ENCODE measurements at places on chromosomes 5 and 9. TPM values are rescaled to one million over a fixed set of nuclear protein-coding genes. Genes with fewer than 3 reads are reported as not detected.

- DNase-seq: no peak
- H3K4me3 ChIP-seq: no peak within 1 kb of the TSS
- no peaks in the 10 kb centered on the region for H3K36me3 ChIP-seq
- no peaks in the 10 kb centered on the region for H3K27me3 ChIP-seq
- H3K27ac ChIP-seq: no peak within 1 kb of the TSS
- H3K4me1 ChIP-seq: no peaks in the 10 kb centered on the region
Observed at GRCh38 chr9:5185220-5185840, at the start of gene INSL6. TSS of gene INSL6 (minus strand) at chr9:5185639. CDS start at chr9:5185602, 37 bp downstream.

DNA sequence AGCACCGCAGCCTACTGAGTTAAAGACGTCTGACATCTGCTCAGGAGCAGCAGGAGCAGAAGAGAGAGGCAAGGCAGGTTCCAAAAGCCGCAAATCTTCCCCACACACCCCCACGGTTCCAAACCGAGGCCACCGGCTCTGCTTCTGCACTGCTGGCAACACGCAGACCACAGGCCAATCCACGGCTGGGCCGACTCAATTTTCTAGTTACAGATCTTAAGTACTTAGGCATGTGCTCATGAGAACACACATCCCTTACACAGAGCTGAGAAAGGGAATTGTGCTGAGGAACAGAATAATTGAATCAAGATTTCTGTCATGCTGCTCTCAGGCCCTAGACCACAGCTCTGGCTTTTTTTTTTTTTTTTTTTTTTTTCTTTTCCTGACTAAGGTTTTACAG lies 32.6 kb downstream of the PAX5 start:
- H3K4me3 ChIP-seq: no peak overlapping the region
- H3K36me3 ChIP-seq: no peaks in the 10 kb centered on the region
- DNase-seq: no peak
- no peak overlapping the region for H3K27ac ChIP-seq
- no peaks in the 10 kb centered on the region for H3K4me1 ChIP-seq

- H3K27ac ChIP-seq: peak overlapping the region; percentile 33
- DNase-seq: no peak
- peaks cover 13% of the 10 kb centered on the region for H3K4me1 ChIP-seq
- no peaks in the 10 kb centered on the region for H3K27me3 ChIP-seq
- no peaks in the 10 kb centered on the region for H3K36me3 ChIP-seq
Observed at GRCh38 chr5:80141147-80141671, 106.1 kb downstream of the THBS4 start.

DNA sequence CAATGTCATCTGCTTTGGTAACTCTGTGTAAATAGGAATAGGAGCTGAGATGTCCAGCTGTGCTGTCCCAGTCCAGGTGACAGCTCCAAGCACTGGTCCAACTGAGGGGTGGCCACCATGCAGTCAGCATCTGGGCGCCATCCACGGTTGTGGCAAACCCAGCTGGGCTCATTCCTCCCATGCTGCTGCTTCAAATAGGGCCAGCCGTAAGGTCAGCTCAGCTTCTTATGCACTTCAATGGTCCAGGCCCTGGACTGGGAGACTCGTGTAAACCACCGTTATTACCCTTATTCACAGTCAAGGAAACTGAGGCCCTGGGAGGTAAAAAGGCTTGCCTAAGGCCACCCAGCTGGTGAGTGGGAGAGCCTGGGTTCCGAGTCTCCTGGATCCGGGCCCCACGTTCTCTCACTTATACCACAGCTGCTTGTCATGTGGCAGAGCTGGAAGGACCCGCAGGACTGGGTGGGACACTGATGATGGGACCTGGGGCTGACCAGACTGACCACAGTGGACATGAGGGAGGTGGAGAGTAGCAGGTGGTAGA lies 38.7 kb upstream of the ANGPTL2 start:
- no peak overlapping the region for H3K4me3 ChIP-seq
- no peak for DNase-seq
- H3K4me1 ChIP-seq: peaks cover 40% of the 10 kb centered on the region
- H3K36me3 ChIP-seq: no peaks in the 10 kb centered on the region
- H3K27ac ChIP-seq: no peak overlapping the region

DNA sequence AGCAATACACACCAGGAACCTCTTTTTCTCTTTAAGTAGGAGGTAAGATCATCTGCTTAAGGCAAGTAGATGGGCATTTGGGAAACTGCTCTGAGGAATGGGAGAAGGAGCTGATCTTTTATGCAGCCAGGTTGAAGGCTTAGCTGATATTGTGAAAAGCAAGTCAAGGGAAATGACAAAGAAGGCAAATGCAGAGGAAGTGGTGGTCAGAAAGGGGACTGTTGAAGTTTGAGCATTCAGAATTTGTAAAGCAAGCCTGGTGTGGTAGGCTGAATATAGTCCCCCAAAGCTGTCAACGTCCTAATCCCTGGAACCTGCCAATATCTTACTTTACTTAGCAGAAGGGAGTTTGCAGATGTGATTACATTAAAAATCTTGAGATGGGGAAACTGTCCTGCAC lies 128.9 kb downstream of the ADAMTS12 start:
- no peak overlapping the region for H3K4me3 ChIP-seq
- H3K36me3 ChIP-seq: no peaks in the 10 kb centered on the region
- H3K27me3 ChIP-seq: no peaks in the 10 kb centered on the region
- H3K27ac ChIP-seq: no peak overlapping the region
- DNase-seq: no peak
- H3K4me1 ChIP-seq: peaks cover 22% of the 10 kb centered on the region

DNA sequence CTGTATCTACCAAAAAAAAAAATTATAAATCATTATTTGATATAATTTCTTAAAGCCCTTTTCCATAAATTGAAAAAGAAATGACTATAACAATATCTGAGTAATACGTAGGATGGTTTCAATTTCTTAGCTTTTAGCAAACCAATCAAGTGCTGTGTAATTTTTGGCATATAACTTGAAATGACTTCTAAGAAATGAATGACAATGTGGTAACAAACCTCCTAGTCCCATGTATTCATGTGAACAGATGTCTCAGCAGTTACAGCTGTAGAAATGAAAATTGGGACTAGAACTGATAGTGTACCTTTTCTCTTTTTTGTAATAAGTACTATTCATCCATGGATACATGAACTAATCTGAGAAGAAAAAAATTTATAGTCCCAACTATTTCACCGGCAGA lies 307.0 kb downstream of the BNC2 start:
- no peaks in the 10 kb centered on the region for H3K36me3 ChIP-seq
- H3K27me3 ChIP-seq: no peaks in the 10 kb centered on the region
- no peak for DNase-seq
- H3K4me1 ChIP-seq: no peaks in the 10 kb centered on the region
- H3K4me3 ChIP-seq: no peak overlapping the region

- H3K36me3 ChIP-seq: 0 out of 2 replicates have a peak, but pooled peaks cover 3% of the 10 kb centered on the region
- no peak overlapping the region for H3K27ac ChIP-seq
- H3K4me1 ChIP-seq: peaks cover 6% of the 10 kb centered on the region
- no peak overlapping the region for H3K4me3 ChIP-seq
Observed at GRCh38 chr9:112308588-112308987, 24.8 kb downstream of the PTBP3 start.

GRCh38 chr5:147713550-147714295 lies 68.8 kb downstream of the JAKMIP2 start:
- H3K4me1 ChIP-seq: no peaks in the 10 kb centered on the region
- no peak overlapping the region for H3K27ac ChIP-seq
- H3K4me3 ChIP-seq: no peak overlapping the region
- no peaks in the 10 kb centered on the region for H3K36me3 ChIP-seq

DNA sequence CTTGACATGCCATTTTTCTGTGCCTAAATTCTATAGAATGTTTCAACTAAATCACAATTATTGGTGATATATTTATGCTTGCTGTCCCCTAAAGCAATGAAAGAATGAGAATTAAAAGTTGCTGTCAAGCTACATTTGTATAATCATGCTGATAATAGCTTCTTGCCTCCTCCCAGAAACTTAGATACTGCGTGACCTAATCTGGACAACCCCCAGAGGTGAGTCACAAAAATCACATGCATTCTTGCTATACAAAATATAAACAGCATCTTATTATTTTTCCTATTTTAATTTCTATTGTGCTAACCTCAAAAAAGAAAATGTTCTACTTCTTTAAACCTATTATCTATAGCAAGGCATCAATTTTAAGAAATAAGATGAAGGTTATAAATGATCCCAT lies 995.8 kb upstream of the ACO1 start:
- no peak overlapping the region for H3K4me3 ChIP-seq
- no peak overlapping the region for H3K27ac ChIP-seq
- DNase-seq: no peak

DNA sequence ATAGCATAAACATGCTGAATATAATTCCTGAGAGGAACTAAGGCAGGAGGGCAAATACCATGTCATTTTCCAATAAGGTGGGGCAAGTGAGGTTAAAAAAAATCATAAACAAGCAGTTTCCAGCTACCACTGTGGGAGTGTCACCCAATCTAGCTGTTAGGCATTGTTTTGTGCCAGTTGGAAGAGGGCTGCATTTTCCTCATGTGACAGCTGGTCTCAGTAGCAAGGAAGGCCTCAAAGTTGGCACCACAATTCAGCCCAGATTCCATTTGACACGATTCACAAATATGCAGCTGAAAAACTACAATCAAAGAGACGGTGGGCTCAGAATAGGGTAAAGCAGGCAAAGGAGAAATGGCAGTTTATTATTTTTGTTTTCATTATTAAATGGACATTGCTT lies 636.1 kb downstream of the KIF4B start:
- H3K4me3 ChIP-seq: no peak overlapping the region
- no peak overlapping the region for H3K27ac ChIP-seq

DNA sequence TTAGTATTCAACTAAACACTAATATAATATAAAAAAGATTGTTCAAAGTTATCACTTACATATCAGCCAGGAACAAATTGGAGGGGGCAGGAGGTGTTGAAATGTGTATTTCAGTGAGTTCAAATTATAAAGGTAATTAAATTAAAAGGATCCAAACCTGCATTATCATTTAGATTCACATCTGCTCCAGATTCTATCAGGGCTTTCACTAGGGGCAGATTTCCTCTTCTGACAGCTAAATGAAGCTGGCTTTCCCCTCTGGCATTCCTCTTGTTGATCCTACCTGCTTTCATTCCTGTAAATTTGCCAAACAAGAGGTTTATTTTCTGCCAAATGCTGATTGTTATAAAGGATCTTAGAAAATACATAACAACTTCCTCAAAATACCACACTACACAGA lies 86.3 kb upstream of the GCNT4 start:
- no peak overlapping the region for H3K27ac ChIP-seq
- H3K4me1 ChIP-seq: no peaks in the 10 kb centered on the region
- peaks cover 6% of the 10 kb centered on the region for H3K27me3 ChIP-seq

DNA sequence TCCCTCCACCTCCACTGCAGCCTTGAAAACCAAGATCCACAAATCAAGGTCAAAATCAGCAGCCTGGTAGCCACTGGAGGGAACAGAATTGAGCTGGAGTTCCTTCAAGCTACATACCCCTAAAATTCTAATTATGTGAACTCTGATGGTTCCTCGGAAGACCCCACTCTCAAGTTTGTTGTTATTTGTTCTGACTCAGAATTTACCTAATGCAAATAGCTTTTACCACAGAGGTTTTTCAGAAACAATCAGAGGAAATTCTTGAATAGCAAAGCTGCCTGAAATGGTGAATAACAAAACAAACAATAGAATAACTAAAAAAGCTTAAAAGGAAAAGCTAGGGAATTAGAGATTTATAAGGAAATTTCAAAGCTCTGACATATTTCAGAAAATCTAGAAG lies 220.0 kb downstream of the CDH18 start:
- no peak overlapping the region for H3K4me3 ChIP-seq
- H3K36me3 ChIP-seq: no peaks in the 10 kb centered on the region
- H3K27me3 ChIP-seq: no peaks in the 10 kb centered on the region

GRCh38 chr5:174736331-174736721 lies 11.9 kb downstream of the MSX2 start:
- H3K4me3 ChIP-seq: no peak overlapping the region
- peaks cover 22% of the 10 kb centered on the region for H3K27me3 ChIP-seq
- peaks cover 3% of the 10 kb centered on the region for H3K36me3 ChIP-seq
- DNase-seq: no peak
- no peak overlapping the region for H3K27ac ChIP-seq

DNA sequence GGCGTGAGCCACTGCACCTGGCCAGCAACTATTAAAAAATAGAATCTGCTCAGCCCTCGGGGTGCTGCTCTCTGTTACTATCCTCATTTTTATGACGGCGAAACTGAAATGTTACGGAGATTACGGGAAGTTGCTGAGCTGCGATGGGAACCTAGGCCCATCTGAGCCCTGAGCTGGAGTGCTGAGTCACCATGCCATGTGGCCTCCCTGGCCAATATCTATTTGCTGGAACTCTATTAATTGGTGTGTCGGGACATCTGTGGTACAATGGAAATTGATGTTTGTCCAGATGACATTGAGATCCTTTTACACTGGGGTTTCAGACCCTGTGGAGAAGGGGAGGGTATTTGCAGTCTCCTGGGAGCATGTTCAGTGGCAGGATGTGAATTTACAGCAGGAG lies 8.1 kb downstream of the PRDM12 start:
- H3K4me3 ChIP-seq: no peak overlapping the region
- no peak for DNase-seq
- no peak overlapping the region for H3K27ac ChIP-seq
- no peaks in the 10 kb centered on the region for H3K4me1 ChIP-seq

DNA sequence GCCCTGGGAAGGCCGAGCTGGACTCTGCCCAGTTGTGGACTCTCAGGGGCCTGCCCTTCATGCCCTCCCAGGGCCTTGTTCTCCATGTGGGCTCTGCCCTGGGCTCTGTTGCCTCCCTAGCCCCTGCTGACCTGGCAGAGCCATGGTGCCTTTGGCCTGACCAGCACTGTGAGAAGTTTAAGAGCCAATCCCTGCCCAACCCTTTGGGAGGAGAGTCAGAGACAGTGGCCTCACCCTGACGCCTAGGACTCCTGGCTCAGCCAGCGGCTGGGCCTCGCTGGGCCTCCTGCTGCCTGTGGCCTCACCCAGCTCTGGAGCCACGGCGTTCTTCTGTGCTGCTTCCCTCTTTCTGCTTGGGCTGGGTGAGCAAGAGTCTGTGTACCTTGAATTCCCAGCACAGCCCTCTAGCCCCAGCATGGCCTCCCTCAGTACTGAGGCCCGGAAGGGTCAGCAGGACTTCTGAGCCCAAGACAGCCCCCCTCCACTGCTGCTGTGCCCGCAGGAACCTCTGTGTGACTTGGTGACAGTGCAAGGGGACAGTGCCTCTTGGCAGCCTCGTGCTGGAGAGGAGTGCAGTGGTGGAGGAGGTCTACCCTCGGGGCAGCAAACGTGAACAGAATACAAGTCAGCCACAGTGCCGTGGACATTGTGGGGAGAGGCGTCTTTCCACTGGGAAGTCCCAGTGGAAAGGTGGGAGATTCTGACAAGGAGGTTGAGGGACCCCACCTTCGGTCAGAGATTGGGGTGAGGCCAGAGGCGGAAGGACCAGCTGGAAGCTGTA lies 97.4 kb downstream of the CACNA1B start:
- H3K4me3 ChIP-seq: no peak overlapping the region
- no peak for DNase-seq
- no peaks in the 10 kb centered on the region for H3K36me3 ChIP-seq
- no peaks in the 10 kb centered on the region for H3K27me3 ChIP-seq

GRCh38 chr5:16306812-16307211 lies 127.2 kb upstream of the MARCHF11 start:
- H3K4me1 ChIP-seq: no peaks in the 10 kb centered on the region
- H3K27ac ChIP-seq: no peak overlapping the region
- no peaks in the 10 kb centered on the region for H3K27me3 ChIP-seq
- H3K36me3 ChIP-seq: no peaks in the 10 kb centered on the region
- DNase-seq: no peak

GRCh38 chr5:139709582-139710318 lies 61.6 kb downstream of the CXXC5 start:
- H3K27me3 ChIP-seq: no peaks in the 10 kb centered on the region
- H3K4me1 ChIP-seq: peaks cover 62% of the 10 kb centered on the region
- peak overlapping the region; percentile 25 for H3K4me3 ChIP-seq
- H3K27ac ChIP-seq: peak overlapping the region; percentile 57
- DNase-seq: no peak

GHR gene
- 0.05 TPM for total RNA-seq

WHRN gene
- total RNA-seq: 0.50 TPM

OLFM1 gene
- 23.4 TPM for total RNA-seq

HEMGN gene
- total RNA-seq: not detected

PFN3 gene
- total RNA-seq: not detected

CDH9 gene
- total RNA-seq: not detected

TXNDC15 gene
- total RNA-seq: 108 TPM

STC2 gene
- total RNA-seq: 12.6 TPM

Measured in SJSA1 (cell line).